Hematopoietic multipotent progenitor cell treated with erythropoietin and hydrocortisone succinate and interleukin-3 and kit ligand, for 15 days (in vitro differentiated cells): ENCODE measurements at places on chromosomes 6 and 20.

DNA sequence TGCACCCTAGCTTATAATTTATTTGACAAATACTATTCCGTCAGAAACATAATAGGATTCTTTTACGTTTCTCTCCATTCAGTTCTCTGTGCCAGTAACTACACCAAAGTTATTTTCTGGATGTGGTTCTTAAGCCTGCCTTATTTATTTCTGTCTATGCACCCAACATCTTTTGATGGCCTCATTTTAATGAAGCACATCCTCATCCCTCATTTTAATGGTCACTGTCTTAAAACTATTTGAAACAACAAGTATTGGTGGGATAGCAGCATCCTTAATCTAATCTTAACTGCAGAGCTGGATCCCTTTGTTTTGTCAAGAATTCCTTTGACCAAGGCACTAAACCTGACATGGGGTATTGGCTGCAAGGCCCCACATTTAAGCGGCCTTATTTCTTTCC lies 11.0 kb downstream of the FAM135A start:
- no peak for DNase-seq

GRCh38 chr6:100512203-100512862 lies 47.6 kb upstream of the SIM1 start:
- no peak for DNase-seq

- no peak for DNase-seq
Measured at GRCh38 chr6:28839443-28840120, 84.2 kb downstream of the TRIM27 start.

DNA sequence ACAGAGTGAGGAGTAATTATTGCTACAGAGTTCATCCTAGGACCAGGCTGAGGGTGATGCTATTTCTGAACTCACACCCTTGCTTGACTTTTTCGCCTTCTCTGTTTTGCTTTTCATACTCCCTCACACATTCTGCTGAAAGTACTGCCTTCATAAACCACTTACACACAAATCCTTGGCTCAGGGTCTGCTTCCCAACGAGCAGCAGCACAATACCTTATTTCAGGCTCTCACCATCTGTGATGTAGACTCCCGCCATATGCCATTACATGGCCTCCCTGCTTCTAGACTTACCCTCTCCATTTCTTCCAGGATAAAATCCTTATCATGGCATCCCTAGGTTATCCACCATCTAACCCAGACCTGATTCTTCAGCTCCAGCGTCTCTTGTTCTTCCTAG lies 321.3 kb upstream of the SPTLC3 start:
- DNase-seq = no peak

DNA sequence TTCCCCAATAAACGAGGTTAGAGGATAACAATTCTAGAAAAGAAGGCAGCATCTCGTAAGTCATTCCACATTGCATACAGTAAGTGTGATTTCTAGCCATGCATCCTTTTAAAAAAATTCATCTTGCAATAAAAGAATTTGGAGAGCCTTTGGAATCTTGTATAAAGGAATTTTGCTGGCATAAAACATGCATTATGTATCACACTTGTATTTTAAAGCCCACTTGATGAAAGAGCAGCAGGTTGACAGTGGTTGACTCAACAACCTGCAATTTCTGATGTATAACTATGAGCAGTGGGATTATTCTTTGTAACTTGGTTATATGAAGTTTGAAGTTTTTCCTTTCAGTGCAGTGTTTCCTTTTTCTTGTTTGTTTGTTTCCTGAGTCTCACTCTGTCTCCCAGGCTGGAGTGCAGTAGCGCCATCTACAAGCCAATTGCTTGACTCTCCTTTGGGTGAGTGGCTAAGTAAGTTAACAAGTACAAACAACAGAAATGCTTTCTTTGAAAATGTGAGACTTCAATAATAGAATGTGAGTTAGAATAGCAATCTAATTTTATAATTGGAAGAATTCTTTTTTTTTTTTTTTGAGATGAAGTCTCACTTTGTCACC lies 39.9 kb downstream of the JARID2 start:
- DNase-seq = no peak

DNA sequence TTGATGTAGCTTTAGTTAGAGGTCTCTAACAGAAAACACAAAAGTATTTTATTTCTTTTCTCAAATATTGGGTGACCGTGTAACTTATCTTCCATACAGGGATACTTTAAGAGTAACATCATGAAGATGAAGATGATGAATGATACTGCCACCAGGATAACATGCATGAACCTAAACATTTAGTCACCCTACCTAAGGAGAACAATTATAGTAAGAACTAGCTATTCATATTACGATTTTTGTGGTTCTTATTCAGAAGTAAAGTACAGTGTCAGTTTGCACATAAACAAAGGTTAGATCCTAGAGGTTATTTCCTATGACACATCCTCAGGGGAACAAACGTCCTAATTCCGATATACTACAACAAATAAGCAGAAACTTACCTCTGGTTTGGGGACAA lies 21.0 kb downstream of the CLDN20 start:
- no peak for DNase-seq

GRCh38 chr6:25336996-25337395 lies 57.8 kb downstream of the CARMIL1 start:
- DNase-seq = no peak

DNA sequence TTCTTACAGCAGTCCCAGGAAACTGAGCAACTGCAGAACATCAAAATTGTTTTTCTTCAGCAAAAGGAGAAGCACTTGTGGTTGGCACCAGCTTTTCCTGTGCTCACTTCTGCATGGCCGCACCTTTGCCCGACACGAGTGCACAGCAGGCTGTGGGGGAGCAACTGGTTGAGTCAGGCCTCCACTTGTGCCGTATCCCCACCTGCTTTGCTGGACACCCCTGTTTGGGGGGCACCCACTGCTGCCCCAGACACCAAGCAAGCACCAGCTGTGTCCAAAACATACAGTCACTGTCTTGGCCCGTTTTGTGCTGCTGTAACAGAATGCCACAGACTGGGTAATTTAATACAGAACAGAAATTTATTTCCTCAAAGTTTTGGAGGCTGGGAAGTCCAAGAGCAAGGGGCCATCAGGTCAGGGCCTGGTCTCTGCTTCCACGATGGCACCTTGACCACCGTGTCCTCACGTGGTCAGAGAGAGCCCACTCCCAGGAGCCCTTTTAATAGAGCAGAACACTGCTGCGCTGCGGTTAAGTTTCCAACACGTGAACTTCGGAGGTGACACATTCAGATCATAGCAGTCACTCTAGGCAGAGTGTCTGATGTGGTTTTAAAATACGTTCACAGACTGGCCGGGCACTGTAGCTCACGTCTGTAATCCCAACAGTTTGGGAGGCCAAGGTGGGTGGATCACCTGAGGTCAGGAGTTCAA lies 8.7 kb upstream of the GMEB2 start:
- no peak for DNase-seq

DNA sequence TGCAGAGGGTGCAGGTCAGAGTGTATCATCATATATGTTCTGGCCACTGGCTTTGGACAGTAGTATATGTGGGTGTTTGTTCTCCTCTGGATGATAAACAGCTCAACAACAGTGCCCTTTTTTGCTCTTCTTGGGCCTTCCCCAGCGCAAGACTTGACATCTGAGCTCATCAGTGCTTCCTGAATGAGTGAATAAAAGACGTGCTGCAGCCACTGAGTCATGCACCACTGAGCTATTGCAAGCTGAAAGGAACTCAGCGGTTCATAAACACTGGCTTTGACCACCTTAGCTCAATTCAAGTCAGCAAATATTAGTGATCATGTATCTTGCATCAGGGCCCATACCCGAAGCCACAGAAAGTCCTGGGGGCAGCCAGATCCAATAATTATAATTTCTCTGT lies 105.3 kb upstream of the KCNG1 start:
- no peak for DNase-seq

DNA sequence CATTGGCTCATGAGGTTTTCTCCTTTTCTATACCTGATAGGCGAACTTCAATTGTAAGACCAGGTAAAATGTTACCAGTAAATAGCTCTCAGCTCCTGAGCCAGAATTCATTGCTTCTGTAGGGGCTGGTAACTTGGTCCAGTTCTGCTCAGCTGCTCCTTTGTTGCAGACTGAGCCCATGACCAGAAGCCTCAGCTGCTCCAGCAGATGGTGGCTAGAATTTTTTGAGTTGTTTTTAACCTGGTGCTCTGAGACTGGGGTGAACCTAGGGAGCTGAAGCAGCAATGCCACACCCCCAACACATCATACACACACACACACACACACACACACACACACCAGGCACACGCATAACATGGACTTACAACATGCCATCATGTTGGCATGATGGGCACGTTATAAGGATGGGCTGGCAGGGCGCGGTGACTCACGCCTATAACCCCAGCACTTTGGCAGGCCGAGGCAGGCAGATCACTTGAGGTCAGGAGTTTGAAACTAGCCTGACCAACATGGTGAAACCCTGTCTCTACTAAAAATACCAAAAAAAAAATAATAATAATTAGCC lies 103.1 kb downstream of the QRSL1 start:
- no peak for DNase-seq

DNA sequence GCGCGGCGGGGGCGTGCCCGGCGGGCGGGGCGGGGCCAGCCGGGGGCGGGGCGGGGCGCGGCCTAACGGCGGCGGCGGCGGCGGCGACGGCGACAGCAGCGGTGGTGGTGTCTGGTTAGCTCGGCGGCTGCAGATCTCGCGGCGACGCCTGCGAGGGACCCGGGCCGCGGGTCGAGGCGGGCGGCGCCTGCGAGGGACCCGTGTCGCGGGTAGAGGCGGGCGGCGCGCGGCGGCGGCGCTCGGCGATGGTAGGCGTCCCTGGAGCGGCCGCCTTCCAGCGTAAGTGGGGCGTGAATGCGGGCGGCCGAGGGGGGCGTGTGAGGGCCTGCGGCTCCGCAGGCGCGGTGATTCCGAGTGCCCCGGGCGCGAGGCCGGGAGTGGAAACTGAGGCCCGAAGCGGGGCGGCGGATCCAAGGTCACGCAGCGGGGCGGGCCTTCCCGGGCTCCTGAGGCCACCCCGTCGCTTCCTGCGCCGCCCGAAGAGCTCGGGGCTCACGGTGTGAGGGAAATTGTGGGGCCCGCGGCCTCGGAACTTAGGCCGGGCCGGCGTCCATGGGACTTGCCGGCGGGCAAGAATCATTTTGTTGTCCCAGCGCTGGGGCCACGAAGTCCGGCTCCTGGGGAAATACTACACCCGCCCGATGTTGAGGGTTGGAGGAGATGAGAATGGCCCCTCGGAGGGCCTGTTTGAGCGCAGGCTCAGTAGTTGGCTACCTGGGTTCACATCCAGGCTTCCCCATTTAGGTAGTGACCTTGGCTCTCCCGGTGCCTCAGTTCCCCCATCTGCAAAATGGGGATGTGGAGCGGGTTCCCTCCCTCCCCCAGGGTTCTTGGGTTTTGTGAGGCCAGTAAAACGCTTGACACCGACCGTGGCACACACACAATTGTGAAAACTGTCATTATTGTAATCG lies at the start of gene CBFA2T2:
CBFA2T2 (plus strand) TSS at position 74 of the 911 bp plus-strand sequence; CDS start at position 246, 172 bp downstream.
- DNase-seq = no peak

DNA sequence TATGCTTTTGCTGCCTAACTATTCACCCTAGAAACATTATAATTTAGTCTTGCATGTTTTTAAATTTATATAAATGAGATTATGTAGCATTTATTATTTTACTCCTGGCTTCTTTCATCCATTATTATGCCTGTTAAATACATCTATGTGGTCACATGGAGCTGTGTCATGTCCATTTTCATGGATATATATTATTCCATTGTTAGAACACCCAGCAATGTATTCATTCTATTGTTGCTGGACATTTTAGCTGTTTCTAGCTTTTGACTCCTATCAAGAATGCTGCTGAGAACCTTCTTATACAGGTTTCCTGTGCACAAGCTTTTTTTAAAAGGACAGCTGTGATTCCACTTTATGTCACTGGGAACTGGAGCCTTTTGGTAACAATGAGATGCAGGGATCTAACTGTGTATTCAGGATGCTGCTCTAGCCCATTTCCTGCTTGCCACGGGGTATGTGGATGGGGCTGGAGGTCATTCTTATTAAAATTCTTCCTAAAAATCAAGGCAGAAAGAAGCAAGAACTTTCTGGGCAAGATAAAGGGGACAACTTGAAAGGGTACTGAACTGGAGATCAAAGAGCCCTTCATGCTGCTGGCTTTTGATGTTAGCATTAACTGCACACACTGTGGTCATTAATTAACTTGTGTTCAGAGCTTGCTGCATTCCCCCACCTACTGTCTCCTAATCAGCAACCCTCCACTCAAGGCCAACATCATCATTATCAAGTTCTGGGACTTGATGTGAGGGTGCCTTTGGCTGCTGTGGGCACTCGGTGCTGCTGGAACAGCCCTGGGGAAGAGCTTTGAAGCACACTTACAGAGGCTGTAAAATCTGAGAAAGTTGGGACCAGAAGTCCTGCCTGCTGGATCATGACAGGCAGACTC lies 96.6 kb upstream of the AKIRIN2 start:
- no peak for DNase-seq

DNA sequence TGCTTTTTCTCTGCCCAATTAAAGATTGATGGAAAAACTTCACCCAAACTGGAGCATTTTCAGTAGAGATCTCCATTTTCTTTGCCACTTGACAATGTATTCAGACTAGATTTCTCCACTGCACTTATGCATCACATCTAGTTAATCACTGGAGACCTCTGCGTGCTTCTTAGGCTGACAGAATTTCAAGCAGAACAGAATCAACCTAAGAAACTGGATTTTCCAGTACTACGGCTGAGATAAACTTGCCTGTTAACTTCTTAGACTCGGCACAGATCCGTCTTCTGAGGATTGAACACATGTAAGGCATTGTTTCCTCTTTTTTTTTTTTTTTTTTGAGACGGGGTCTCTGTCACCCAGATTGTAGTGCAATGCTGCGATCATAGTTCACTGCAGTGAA lies 139.2 kb downstream of the LRRC1 start:
- no peak for DNase-seq

GRCh38 chr6:107692351-107692750 lies 131.8 kb downstream of the SCML4 start:
- no peak for DNase-seq

DNA sequence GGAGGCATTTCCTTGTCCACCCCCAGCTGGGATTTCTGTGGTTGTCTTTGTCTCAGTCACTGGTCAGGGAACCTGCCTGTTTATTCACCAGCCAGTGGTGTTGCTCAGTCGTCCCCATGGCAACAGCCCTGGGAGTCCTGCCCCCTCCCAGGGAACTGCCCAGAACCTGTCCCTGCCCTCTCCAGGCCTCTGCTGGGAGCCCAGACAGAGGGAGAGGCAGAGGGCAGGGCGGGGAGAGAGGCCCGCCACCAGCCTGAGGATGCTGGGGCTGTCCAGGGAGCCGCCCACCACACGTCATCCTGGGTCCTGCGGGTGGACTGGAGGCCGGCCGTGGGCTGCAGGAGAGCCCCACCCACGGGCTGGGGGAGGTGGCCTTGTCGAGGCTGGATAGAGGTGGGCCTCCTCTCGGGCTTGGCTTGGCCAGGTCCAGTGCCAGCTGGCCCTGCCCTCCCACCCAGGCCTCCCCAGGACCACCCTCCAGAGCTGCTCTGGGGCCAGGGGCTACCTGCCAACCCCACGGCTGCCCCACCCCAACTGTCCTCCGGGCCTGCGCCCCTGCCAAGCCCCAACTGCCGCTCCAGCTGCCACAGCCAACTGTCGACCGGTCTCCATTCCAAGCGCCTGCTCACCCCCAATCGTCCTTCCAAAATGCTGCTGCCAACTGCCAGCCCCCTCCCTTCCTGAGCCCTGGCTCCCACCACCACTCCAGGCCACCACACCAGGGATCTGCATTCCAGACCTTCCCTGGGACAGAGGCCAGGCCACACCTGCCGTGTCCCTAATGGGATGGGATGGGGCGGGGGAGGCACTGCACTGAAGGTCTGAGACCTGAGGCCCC lies 4.2 kb upstream of the ZBTB46 start:
- no peak for DNase-seq
